ENCODE measurements at places on chromosomes 7 and 10.

- no peak for DNase-seq
Measured at GRCh38 chr7:31850601-31851000, 163.6 kb downstream of the PPP1R17 start.

DNA sequence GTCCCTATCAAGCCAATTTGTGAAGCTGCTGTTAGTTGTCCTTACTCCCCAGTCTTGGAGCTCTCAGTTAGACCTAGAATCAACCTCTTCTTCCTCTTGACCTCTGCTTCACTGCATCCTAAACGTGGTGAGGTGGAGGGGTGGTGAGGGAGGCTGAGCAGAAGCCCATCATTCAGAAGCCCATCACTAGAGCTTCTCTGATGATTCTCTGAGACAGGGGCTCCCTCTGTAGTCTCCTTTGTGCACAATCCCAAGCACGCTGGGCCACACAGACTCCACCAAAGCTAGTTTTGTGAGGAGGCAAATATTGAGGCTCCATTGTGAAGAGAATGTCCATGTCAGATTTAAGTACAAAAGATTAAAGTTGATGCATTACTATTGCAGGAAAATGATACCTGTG, 163.8 kb upstream of the PRSS1 start:
- no peak for DNase-seq

DNA sequence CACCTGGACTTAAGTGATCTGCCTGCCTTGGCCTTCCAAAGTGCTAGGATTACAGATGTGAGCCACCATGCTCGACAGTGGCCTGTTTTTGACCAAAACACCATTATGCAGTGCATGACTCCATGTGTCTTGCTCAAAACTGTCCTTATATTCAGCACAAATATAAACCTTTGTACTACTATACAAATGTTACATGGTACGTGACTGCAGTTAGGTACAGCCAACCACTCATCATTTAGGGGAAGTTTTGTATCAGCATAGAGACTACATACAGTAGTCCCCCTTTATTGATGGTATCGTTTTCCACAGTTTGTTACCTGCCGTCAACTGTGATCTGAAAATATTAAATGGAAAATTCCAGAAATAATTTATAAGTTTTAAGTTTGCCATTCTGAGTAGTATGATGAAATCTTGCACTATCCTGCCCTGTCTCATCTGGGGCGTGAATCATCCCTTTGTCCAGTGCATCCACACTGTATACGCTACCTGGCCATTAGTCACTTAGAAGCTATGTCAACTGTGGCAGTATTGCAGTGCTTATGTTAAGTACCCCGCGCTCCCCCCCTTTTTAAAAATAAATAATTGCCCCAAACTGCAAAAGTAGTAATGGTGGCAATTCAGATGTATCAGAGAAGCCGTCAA, 23.3 kb upstream of the ZNF282 start:
- no peak for DNase-seq

DNA sequence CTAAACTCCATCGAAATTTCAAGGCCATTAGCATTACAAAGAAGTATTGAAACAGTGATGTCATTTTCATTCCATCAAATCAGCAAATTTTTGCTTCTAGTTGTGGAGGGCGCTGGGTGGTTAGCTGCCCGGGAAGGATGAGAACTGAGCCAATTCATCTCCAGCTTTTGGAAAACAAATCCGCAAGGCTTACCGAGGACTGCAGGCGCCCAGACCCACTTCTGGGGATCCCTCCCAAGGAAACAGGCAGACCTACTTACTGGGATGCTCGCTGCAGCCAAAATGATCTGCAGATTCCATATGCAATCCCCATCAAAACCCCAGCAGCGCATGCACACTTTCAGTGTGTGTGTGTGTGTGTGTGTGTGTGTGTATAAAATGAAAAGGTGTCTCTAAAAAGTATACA, 19.2 kb downstream of the TNRC18 start:
- no peak for DNase-seq

DNA sequence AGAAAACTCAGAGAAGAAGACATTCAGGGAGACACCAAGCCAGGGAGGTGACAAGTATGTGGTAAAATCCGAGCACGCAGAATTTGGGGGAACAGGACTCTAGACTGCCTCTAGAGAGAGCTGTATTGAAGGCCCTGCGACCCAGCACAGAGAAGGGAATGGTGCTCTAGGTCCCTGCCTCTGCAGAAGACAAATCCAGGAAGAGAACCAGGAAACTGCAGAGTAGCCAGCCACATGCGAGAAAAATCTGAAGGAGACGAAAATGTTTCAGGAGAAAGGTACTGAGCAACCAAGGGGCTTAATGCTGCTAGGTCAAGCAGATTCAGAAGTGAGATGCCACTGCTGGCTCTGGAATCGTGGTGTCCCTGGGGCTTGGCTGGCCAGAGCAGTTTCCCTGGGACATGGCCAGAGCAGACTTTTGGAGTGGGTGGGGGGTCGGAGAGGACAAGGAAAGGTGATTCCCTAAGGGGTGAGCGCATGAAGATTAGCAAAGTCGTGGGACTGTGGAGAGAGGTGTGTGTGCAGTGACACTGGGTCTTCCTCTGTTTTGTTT, 158.0 kb upstream of the KLF6 start:
- DNase-seq: no peak

- peak; percentile 24 for DNase-seq
Measured at GRCh38 chr10:91251430-91252056, 31.1 kb downstream of the PCGF5 start.

GRCh38 chr10:3435671-3436070, 263.1 kb upstream of the PITRM1 start:
- DNase-seq: no peak

DNA sequence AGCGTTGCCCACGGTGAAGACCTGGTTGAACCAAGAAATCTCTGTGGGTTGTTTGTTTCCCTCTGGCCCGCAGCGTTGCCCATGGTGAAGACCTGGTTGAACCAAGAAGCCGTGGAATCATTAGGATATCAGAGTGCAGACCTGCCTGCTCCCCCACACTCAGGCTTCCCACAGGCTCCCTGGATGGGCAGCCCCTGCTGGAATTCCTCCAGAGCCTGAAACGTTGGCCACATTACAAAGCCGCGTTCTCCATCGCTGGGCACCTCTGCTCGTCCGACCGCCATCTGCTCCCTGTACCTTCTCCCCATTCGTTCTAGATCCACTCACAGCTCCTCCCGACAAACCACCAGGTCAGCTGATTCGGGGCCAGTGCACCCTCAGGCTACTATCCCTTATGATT, 266.9 kb upstream of the SHH start:
- no peak for DNase-seq

GRCh38 chr7:87139514-87139913, 12.7 kb upstream of the DMTF1 start:
- DNase-seq: no peak

- DNase-seq: no peak
Measured at GRCh38 chr10:110641256-110641655, 2.9 kb upstream of the RBM20 start.

DNA sequence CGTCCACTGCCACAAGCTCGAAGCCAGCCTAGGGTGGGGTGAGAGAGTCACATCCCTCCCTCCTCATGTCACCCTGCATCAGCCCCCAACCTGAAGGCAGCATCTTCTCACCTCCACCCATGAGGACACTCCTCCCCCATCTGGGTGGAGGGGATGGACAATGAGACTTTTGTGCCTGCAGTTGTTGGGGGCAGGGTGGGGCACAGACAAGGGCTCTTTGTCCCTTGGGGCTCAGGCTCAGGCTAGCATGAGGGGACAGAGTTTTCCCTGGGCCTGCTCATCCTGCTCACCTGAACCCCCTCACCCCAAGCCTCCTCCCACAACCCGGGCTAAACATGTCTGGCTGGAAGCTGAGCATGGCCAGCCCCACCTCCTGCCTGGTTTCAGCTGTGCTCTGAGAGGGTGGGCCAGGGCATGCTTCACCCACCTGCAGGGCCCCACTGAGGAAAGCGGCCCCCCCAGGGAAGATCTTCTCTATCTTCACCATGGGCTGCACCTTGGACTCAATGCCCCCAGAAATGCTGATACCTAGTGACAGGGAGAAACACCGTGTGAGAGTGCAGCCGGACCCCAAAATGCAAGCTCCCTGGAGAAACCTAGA, 9.3 kb downstream of the LZTS2 start:
- DNase-seq: no peak

DNA sequence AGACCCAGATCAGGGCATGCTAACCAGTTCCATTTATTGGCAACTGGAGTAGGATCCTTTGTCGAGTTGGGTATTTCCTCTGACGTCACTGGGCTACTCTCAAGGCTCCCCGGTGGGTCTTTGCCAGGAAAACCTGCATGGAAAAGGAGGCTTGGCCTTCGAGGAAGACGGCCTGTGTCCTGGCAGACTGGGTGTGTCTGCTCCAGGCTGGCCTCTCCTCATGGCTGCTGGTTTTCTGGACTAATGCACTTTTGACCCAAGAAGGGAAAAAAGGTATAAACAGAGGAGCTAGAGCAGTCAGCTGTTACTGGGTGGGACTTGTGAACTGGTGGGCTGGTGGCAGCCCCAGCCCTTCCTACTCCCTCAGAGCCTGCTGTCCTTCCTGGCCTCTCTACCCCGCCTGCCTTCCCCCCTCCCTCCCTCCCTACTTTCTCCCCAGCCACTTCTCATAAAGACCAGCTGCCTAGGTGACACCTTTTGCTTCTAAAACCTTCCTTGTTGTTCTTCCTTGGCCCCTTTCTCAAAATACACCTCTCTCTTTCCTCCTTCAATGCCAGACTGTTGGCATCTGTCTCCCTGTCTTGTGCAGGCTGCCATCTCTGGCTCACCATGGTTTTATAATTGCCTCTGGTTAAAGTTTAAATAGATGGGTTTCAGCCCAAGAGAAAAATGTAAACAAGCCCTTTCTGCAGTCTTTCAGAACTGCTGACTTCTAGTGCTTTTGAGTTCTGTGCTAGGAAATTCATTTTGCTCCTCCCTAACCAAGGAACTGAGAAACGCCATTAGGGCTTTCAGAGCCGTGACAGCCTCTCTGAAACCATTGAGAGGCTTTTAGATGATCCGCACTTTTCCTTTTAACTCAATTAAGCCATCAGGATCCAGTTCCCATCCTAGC, 101.8 kb upstream of the MKLN1 start:
- DNase-seq: no peak

DNA sequence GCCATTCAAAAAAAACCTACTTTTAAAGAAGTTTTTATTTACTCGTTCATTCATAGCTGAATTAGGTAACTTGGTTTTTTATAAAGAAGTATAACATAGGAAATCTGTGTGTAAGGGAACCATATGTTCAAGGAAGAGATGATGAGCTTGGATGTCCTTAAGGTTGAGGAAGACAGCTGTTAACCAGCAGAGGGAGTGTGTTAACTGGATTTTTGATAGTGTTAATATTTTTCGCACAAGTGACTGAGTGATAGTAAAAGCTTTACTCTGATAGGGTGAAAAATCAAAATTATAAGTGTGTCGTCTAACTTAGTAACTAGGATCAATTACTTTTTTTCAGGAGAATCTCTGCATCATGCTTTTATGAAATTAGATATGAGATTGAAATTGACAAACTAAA, 134.7 kb downstream of the ARL5B start:
- no peak for DNase-seq

GRCh38 chr10:131195558-131196159, 115.9 kb downstream of the TCERG1L start:
- no peak for DNase-seq

DNA sequence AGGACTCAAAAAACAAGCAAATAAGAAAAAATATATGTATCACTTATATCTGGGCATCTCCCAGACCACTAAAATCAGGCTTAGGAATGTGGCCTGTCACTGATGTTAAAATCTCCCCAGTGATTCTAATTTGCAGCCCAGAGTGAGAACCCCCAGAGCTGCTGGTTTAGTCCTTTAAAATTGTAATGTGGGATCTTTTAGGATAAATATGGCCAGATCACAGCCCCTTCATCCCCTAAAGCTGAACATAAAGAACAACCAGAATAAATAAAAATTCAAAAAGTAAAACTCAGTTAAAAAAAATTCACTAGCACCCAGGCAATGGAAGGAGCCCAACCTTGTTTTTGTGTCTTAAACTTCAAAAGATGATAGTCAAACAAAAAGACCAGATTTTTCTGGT, 46.4 kb upstream of the MTURN start:
- DNase-seq: no peak

- DNase-seq: no peak
Measured at GRCh38 chr10:11274452-11274851, 256.8 kb downstream of the CELF2 start.

- no peak for DNase-seq
Measured at GRCh38 chr10:37478381-37478780, 353.0 kb downstream of the ANKRD30A start.

DNA sequence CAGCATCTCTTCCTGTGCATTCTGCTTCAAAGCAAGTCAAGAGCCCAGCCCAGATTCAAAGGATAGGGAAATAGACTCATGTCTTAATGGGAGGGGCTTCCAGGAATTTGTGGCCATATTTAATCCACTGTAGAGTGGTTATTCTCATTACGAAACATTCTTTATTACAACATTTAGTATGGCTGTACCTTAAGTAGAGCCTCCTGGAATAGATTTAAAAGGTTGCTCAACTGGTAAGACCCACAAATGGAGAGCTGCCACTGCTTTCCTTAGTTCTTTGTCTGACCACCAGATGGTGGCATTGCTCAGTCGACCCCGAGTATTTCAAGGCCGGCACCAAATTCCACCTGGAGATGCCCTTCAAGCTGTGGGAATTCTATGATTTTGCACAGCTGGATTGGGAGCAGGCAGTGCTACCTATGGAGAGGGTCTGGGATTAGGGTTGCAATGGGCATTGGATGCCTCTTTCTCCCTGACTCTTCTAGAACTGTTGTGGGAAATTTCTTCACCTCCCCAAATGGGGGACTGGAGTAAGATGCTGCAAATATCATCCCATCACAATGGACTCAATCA, 102.2 kb downstream of the RBM20 start:
- peak; percentile 86 for DNase-seq

DNA sequence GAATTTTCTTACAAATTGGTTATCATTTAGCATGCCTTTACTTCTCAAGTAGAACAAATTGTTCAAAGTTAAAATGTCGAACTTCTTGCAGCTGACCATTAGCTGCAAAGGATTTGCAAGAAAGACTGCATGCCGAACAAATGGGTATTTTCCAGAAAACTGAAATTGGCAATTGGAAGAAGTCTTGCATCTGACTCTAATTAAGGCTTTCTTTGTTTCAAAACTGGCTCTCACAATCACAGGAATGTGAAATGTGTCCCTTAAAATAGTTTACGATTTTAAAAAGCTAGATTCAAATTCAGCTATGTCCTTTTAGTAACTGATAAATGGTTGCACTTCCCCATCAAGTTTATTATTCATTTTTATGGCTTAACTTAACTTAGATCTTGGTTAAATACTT, 207.9 kb downstream of the ARL4A start:
- DNase-seq: no peak

GRCh38 chr7:41731493-41732435, 28.9 kb upstream of the INHBA start:
- DNase-seq: peak; percentile 90
